ENCODE measurements at places on chromosomes 1 and 21.

GRCh38 chr1:86054396-86054795 lies 102.2 kb downstream of the COL24A1 start:
- H3K4me1 ChIP-seq: no peaks in the 10 kb centered on the region
- no peak overlapping the region for H3K4me3 ChIP-seq
- no peaks in the 10 kb centered on the region for H3K36me3 ChIP-seq
- DNase-seq: no peak
- no peak overlapping the region for H3K27ac ChIP-seq

DNA sequence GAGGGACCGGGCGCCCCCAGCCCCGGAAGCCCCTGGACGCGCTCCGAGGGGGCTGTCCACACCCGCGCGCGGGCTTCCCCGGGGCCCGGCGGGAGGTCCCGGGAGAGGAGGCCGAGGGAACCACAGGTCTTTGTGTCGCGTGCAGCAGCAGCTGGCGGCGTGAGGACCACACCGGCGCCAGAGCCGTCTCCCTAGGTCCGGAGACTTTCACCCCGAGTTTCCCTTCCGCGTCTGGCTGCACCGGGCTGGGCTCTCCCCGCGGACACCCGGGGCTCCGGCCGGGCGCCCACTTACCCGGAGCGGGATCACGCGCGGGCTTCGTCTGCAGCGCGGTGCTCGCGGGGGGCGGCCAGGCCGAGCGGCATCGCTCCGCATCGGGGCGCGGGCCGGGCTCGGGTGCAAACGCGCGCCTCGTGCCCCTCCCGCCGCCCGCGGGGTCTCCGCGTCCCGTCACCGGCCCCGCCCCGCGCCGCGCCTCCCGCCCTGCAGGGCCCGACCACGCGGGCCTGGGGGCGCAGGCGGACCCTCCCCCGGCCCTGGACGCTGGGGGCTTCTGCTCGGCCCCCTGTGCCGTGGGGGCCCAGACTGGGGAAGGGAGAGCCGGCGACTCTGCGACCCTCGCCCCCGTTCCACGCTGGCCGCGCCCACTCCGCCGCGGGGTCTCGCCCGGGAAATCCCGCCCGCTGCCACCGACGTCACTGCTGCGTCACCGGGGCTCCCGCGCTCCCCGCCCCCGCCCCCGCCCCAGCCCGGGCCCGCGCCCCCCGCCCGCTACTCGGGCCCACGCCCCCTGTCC lies at the start of gene GNG4:
GNG4 (minus strand) TSS at position 417 of the 796 bp plus-strand sequence. CDS start 65,946 bp downstream, outside the sequence.
- H3K4me3 ChIP-seq: peak within 1 kb of the TSS; percentile 19
- no peak within 1 kb of the TSS for H3K27ac ChIP-seq
- peak; percentile 56 for DNase-seq
- H3K27me3 ChIP-seq: peaks cover 26% of the 10 kb centered on the region
- H3K4me1 ChIP-seq: peaks cover 25% of the 10 kb centered on the region
- H3K36me3 ChIP-seq: no peaks in the 10 kb centered on the region

- no peak overlapping the region for H3K4me3 ChIP-seq
- H3K36me3 ChIP-seq: no peaks in the 10 kb centered on the region
- no peak overlapping the region for H3K27ac ChIP-seq
- no peaks in the 10 kb centered on the region for H3K27me3 ChIP-seq
- H3K4me1 ChIP-seq: peaks cover 13% of the 10 kb centered on the region
- no peak for DNase-seq
Measured at GRCh38 chr1:244161236-244161510, 110.1 kb downstream of the ZBTB18 start.

- DNase-seq: no peak
- H3K36me3 ChIP-seq: no peaks in the 10 kb centered on the region
- no peaks in the 10 kb centered on the region for H3K27me3 ChIP-seq
- no peak overlapping the region for H3K4me3 ChIP-seq
- H3K4me1 ChIP-seq: no peaks in the 10 kb centered on the region
- H3K27ac ChIP-seq: no peak overlapping the region
Measured at GRCh38 chr1:54528613-54529012, 19.4 kb upstream of the ACOT11 start.

DNA sequence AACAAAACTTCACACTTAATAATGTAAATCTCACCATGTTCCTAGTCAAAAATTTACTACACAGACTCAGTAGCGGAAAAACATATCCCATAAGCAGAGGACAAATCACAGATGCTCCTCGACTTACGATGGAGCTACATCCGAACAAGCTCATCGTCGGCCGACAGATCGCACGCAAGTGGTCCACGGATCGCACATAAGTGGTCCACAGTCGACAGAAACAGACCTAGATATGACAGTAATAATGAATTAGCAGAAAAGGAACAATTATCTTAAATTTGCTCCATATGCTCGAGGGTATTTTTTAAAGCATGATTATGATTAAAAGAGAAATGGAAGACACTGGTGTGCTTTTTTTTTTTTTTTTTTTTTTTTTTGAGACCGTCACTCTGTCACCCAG lies 36.3 kb downstream of the WDR4 start:
- no peak for DNase-seq
- H3K27me3 ChIP-seq: no peaks in the 10 kb centered on the region
- no peaks in the 10 kb centered on the region for H3K4me1 ChIP-seq

DNA sequence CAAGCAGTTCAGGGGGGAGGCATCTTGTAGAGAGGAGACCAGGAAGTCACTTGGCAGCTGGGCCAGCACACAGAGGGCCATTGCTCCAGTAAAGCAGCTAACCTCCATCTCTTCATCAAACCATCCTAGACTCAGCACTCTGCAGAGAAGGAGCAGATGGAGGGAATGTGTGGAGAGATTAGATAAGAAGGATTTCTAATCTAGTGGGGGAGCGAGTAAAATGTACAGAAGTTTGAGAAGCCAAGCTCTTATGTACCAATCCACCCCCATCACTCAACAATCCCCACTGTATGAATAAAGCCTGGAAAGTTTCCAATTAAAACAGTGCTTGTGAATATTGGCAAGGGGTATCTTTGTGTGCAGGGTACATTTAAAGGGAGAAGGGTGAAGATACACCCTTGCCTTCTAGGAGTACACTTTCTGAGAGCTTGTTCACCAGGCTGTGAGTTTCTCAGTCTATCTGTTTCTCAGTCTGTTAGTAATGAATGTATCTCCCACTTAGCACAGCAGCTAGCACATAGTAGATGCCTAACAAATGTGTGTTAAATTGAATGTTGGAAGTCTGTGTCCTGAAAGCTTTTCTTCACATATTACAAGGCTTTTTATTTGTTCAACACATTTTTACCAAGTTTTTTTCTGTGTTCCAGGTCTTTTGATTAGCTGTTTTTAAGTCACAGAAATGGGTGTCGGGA lies 142.7 kb upstream of the UBE2U start:
- H3K4me1 ChIP-seq: no peaks in the 10 kb centered on the region
- H3K27ac ChIP-seq: no peak overlapping the region
- no peaks in the 10 kb centered on the region for H3K27me3 ChIP-seq
- no peaks in the 10 kb centered on the region for H3K36me3 ChIP-seq
- H3K4me3 ChIP-seq: no peak overlapping the region
- no peak for DNase-seq

DNA sequence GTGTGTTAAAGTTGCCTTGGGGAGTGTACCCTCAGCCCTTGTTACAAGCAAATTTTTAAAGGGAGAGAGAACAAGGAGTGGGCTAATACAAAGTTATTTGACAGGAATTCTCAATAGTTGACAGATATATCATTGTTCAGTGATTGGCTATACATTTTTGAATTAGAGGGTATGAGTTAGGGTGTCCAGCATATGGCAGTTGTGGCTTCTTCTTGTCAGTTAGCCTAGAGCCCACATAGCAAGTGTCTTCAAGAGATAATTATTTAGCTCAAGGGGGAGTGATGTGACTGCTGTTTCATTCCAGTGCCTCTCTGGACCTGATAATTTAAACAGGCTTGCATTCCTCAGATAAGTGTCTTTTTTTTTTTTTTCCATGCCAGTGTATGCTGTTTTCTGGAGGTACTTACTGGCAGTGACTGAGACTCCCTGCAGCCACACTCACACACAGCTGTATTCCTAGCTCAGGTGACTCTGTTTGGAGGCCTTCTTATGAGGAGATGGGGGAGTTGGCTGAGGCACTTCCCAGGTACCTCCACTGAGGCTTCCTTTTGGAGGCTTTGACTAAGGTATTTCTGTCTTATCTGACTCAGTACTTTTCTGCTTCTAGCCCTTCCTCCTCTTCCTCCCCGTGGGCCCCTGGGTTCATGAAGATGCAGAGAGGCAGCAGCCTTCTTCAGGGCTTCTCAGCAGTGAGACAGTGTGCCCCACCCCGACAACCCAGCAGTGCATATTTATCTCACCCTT lies 32.3 kb downstream of the IVNS1ABP start:
- H3K36me3 ChIP-seq: peaks cover 5% of the 10 kb centered on the region
- no peak for DNase-seq
- H3K4me1 ChIP-seq: peaks cover 7% of the 10 kb centered on the region
- H3K4me3 ChIP-seq: no peak overlapping the region

DNA sequence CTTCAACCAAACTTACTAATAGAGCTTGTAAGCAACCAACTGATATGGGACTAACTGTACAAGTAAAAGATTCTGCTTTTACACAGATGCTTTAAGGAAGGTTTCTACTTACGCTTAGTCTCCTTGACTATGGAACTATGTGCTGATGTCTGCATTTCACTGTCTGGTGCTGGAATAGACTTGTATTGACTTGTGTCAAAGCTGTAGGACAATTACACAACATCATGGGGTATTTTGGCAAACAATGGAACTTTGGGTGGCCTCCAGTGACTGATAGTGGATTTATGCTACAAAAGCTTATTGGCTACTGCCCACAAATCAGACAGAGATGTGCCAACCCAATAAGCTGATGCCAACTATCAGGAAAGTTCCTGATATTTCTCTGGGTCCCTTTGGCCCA lies 10.6 kb downstream of the CBR1 start:
- H3K27me3 ChIP-seq: no peaks in the 10 kb centered on the region
- no peak overlapping the region for H3K4me3 ChIP-seq
- no peaks in the 10 kb centered on the region for H3K4me1 ChIP-seq
- DNase-seq: no peak

- H3K27me3 ChIP-seq: no peaks in the 10 kb centered on the region
- no peak overlapping the region for H3K4me3 ChIP-seq
- no peak for DNase-seq
Measured at GRCh38 chr1:106780806-106781569, 275.5 kb upstream of the PRMT6 start.

- H3K4me3 ChIP-seq: no peak overlapping the region
- H3K27me3 ChIP-seq: no peaks in the 10 kb centered on the region
- no peak for DNase-seq
Measured at GRCh38 chr1:26951821-26952497, 8.3 kb downstream of the KDF1 start.

DNA sequence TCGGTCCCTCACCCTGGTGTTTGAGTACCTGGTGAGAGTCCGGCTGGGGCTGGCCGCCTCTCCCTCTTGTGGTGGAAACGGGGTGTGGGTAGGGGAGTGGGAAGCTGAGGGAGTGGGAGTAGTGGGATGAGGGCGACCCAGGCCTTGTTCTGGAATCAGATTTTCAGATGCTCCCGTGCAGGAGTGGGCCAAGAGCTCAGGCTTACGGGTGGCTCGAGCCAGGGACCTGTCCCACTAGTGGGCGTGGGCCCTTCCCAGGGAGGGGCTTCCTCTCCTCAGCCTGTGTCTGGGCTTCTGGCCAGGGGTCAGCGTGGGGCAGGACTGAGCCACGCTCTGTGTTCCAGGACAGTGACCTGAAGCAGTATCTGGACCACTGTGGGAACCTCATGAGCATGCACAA lies 22.0 kb downstream of the CDK18 start:
- H3K4me3 ChIP-seq: no peak overlapping the region
- H3K4me1 ChIP-seq: peaks cover 52% of the 10 kb centered on the region
- H3K27me3 ChIP-seq: no peaks in the 10 kb centered on the region
- DNase-seq: no peak
- H3K36me3 ChIP-seq: peaks cover 50% of the 10 kb centered on the region

DNA sequence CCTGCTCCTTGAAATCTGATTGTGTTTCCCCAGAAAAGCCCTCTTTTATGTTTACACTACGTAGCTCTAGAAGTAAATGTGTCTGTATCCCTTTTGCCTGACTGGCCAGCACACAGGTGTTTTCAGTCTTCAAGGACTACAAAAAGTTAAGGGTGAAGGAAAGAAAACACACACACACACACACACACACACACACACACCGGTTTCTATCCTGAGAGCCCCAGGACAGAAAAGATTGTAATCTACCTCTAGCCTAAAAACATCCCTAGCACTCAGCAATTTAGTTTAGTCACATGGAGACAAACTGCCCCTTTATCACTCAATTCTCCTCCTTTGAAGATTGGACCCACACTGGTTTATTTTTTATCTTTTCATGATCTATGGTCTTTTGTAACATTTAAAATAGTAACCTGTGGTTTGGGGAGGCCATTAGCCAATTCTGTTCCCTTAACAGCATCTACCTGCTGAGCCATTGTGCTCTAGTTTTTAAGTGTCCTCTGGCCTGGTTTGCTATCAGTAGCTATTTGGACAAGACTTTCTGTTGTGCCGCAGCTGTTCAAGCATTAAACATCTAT lies 15.8 kb upstream of the TRIM45 start:
- H3K36me3 ChIP-seq: no peaks in the 10 kb centered on the region
- no peak for DNase-seq
- no peak overlapping the region for H3K27ac ChIP-seq

- H3K27me3 ChIP-seq: no peaks in the 10 kb centered on the region
- no peak overlapping the region for H3K27ac ChIP-seq
- H3K4me3 ChIP-seq: no peak overlapping the region
- DNase-seq: peak; percentile 79
Measured at GRCh38 chr1:46724991-46725735, 6.2 kb upstream of the EFCAB14 start.

DNA sequence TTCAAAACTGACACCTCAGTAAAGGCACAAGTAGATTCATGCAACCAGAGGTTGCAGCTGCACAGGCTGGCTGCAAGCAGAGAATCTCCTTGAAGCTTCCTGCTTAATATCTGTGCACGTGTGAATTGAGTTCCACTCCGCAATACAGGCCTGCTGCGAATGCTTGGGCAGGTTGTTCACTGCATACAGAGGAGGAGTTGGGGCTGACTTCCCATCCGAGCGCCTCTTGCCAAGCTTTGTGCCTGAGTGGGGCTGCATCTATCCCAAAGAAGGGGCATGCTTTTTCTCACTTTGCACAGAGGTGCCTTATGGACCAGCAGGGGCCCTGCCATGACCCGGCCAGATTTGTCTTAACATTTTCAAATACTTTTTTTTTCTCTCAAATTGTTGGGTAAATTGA lies 17.9 kb upstream of the PADI1 start:
- no peak overlapping the region for H3K27ac ChIP-seq
- DNase-seq: no peak
- H3K4me1 ChIP-seq: no peaks in the 10 kb centered on the region
- H3K36me3 ChIP-seq: no peaks in the 10 kb centered on the region
- H3K4me3 ChIP-seq: no peak overlapping the region
